Amygdala (tissue), 56 donors: ENCODE measurements at places on chromosomes 12 and 14.

DNA sequence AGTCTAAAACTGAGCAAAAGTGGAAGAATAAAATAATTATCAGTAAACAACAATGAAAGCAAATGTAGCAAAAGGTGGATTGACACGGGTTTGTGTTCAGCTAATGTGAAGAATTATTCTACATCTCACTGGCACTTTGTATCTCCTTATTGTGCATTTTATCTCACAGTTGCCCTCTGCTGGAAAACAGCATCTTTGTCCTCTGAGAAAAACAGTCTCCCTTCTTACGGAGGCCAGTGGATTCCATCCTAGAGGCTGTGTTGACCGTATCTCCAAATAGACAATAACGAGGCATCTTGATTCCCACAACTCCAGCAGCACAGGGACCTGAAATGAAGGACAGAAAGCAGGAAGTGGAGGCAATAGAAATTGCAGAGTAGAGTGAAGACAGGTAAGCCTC, 51.3 kb upstream of the PLBD1 start:
- no peak for DNase-seq

DNA sequence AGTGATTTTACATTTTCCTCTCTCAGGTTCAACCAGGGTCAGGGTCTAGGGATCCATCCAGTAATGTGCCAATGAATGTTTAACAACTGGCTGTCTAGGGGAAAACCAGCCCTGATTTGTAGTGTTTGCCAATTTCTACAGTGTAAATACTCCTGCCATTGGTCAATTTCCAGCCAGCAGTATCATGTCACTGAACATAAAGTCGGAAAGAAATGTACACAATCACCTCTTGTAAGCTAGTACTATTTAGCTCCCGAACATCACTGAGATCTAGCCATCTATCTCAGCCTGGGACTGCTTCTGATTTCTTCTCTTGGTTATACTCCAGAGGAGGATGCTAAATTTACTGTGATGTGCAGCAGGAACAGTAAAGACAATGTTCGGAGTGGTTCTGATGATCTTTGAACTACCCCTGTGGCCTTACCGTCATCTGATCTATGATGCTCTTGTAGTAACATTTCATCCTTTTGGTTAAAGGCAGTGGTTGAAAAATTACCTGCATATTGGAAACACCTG, 36.7 kb upstream of the EGLN3 start:
- no peak for DNase-seq

GRCh38 chr14:61406675-61407074, 85.3 kb downstream of the PRKCH start:
- no peak for DNase-seq

- no peak for DNase-seq
Observed at GRCh38 chr12:120076651-120077050, 39.9 kb downstream of the RAB35 start.
